GM12878 (cell line): ENCODE measurements at places on chromosomes 4 and X. TPM values are rescaled to one million over a fixed set of nuclear protein-coding genes. Genes with fewer than 3 reads are reported as not detected.

The CHRDL1 gene
- 0.11 and 0.23 TPM in 2 replicates for polyA plus RNA-seq

The SERPINA7 gene
- not detected in 2 replicates for polyA plus RNA-seq

GRCh38 chr4:94306713-94307112, 35.9 kb downstream of the HPGDS start:
- no peak for DNase-seq

The TMEM47 gene
- polyA plus RNA-seq: 0.04 TPM in 1 of 2 replicates, not detected in the other

The KCTD8 gene
- not detected in 2 replicates for polyA plus RNA-seq

DNA sequence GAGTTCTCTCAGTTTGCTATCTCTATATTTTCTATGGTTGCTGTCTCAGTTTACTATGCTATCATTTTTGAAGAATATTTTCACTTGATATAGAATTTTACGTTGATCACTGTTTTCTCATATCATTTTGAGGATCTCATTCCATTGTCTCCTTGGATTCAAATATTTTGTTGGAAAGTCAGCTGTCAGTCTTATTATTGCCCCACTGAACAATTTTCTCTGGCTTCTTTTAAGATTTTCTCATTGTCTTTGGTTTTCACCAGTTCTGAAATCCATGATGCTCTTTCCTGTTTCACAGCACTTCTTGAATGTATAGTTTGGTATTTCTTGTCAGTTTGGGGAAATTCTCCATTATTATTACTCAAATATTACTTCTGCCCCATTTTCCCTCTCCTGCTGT, 81.1 kb downstream of the ENPP6 start:
- no peak for DNase-seq

GRCh38 chr4:168886351-168886750, 123.7 kb downstream of the CBR4 start:
- DNase-seq: no peak

DNA sequence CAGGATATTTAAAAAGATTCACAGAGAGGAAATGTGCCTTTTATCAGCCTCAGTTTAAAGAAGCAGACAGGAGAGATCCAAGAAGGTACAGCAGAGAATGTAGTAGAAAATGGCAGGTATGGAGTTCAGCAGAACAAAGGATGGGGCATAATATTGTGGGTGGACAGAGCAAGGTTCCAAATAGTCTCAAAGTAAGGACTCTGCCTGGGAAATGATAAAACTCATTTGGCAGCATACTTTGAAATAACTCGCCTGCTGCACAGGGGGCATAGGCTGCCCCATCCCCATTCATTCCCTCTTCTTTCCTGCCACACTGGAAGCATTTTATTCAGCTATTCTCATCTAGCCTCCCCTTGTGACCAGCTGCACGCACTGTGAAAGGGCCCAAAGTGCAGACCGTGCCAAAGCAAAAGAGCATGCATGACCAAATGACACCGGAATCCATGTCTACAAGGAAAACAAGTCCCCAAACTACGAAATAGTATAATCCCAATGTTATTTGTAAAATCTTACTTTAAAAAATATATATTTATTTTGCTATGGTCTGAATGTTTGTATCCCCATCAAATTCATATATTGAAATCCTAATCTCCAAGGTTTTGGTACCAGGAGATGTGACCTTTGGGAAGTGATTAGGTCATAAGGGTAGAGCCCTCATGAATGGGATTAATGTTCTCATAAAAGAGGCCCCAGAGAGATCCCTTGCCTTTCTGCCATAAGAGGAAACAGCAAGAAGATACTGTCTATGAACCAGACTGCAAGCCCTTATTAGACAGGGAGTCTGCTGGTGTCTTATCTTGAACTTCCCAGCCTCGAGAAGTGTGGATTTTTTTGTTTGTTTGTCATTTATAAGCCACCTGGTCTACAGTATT, 77.4 kb upstream of the PRSS48 start:
- no peak for DNase-seq
